ENCODE measurements at places on chromosomes 4 and X.

- DNase-seq = no peak
These were observed 182.8 kb upstream of the C1QTNF7 start for GRCh38 chr4:15245006-15245530.

GRCh38 chrX:132452911-132453550 is 35.8 kb downstream of the MBNL3 start:
- no peak for DNase-seq

GRCh38 chrX:38095971-38096529 is 89.7 kb downstream of the SYTL5 start:
- DNase-seq = no peak

DNA sequence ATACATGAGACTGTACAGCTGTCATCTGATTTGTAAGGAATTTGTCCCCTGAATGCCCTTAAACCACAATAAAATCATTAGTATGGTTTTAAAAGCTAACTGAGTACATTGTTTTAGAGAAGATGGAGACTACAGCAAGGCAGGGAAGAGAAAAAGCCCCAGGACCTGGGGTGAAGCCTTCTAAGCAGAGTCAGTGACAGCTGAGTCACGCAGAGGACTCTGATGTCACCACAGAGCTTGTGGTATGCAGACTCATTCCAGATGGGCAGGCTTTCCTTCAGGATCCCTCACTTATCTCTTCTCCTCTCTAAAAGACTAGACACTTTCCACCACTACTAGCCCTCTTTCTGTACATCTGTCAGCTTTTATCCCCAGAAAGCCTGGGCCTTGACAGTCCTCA is 97.1 kb upstream of the ATOH1 start:
- DNase-seq = no peak

- no peak for DNase-seq
These were observed 28.5 kb upstream of the RTL3 start for GRCh38 chrX:78687586-78687985.

All from chondrocyte (in vitro differentiated cells).